ENCODE measurements at places on chromosomes 3 and 15.

- no peak for DNase-seq
Observed at GRCh38 chr15:101669744-101670143, 17.6 kb upstream of the TM2D3 start.

DNA sequence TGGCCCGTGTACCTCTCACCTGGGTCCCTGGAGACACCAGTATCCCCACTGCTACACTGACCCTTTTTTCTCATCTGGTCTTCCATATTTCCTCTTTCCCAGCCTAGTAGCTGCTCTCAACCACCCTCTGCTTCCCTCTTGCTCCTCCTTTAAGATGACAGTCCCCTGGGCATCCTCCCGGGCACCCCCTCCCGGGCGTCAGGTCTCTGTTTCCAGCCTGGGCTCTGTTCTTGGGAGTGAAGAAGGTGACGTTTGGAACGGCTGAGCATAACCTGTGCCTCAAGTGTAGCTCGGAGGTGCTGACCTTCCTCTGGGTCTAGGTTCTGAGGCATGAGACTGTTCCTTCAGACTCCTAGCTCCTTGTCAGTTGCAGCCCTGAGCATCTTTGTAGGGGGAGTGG, 101.2 kb downstream of the VGLL4 start:
- no peak for DNase-seq

- no peak for DNase-seq
Observed at GRCh38 chr15:59923508-59923907, 80.6 kb upstream of the FOXB1 start.

DNA sequence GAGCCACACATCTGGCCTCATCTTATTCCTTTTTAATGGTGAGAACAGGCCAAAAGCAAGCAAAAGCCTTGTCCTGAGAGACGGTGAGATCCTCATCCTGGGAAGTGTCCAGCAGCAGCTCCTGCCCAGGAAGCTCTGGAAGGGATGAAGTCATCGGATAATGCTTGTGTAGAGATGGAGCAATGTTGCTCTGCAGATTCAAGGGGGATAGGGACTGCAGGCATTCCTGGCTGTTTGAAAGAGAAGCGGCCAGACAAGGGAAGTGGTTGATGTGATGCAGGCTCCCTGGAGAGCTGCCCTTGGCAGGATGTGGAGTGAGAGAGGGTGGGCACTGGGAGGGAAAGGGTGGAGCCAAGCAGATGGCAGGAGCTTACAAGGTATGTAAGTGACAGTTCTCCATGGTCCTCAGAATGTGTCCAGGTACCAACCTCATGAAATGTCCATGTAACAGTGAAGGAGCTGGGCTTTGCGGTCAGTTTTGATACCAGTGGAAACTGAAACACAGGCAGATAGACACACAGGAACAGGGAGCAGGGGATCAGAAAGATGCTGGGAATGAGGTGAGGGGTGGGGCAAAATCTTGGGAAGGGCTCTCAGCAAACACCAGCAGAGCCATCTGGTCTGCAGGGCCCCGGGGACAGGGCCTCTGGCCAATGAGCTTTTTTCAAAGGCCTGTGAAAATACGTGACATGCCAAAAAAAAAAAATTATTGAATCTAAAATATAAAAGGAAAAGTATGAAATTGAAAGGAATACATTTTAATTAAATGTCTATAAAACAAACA, 32.2 kb upstream of the LACTB start:
- no peak for DNase-seq

DNA sequence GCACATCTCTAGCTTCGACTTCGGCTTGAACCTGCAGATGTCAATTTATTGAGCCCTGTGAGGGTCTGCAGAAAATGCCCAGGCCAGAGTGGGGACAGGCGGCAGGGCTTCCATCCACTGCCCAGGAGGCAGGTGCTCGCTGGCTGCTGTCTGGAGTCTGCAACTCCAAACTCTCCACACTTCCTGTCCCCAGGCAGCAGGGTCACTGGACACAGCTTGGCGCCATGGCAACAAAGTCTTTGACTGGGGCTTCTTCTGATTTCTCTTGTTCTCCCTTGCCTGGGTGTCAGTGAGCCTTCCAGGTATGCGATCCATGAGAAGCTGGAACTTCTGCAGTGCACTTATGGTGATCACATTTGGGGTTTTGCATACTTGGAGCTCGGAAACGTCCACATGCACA, 33.5 kb downstream of the SV2B start:
- DNase-seq = no peak

GRCh38 chr3:126983653-126984390, 907 bp downstream of the PLXNA1 start:
- DNase-seq = no peak

DNA sequence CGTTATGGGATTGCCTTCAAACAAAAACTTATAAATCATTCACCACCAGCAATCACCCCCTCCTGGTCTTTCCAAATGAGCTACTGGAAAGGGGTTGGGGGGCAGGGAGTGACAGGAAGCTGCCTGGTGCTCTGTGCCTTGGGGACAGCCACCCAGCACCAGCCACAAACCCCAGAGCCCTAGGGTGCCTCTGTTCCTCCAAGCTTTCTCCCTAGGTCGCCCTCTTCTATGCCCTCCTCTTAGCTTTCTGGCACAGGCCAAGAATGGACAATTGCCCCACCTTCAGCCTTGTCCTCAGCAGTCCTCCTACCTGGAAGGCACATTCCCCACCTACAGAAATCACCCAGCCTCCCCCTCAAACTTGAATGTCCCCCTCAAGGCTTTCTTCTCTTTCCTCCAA, 3.3 kb downstream of the OXTR start:
- DNase-seq = no peak

DNA sequence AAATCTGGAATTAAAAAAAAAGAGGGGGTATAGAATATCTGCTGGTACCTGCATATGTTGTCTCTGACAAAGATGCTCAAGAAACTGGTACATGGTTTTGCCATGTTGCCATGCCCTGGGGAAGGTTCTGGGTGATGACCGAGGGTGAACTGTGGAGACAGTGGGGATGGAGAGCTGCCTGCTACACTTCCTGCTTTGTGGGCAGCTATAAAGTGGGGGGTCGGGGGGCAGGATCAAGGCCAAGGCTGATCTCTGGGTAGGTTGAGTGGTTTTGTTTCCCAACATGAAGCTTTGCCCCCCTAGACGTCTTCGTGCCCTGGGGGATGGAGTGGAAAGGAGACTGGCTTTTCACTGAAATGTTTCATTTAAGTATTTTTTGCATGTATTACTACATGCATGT, 74.6 kb downstream of the IQSEC1 start:
- DNase-seq = no peak

DNA sequence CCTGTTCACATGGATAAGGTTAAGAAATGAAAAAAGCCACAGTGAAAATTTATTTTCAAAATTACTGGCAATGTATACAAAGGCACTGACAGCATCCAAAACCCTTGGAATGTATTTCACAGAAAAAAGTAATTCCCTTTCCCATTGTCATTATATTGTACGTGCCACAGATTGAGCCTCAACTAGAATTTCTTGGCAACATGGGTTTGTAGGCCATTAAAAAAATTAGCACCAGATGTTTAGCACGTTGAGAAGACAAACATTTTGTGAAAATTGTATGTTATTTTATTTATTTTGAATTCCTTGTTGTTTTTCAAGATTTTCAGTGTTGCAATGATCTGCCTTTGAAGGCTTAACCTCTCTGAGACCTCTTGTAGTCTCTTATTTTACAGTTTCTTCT, 76.3 kb upstream of the EPHB3 start:
- DNase-seq = no peak

- no peak for DNase-seq
Observed at GRCh38 chr3:173568623-173569022, 171.1 kb downstream of the NLGN1 start.

GRCh38 chr3:134643150-134643675, 7.6 kb downstream of the KY start:
- DNase-seq = peak; percentile 40

GRCh38 chr3:156862338-156862737, 36.2 kb downstream of the LEKR1 start:
- DNase-seq = no peak

DNA sequence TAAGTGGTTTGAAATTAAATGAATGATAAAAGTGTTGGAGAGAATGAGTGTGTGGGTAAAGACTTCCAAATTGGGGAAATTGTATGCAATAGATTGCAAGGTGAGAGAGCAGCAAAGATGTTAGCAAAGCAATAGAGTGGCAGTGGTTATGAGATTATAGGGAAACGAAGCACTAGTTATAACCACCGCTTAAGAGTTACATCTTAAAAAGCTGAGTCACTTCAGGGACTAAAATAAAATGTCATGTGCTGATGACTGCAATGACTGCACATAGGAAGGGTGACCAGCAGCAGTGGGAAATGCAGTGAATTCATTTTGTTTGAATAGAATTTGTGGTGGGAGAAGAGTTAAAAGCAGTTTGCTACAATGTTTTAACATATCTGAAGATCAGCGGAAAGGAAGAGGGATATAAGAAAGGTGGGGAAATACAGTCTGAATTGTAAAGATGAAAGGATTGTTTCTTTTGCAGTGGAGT, 127.3 kb downstream of the RAP2B start:
- DNase-seq = no peak

GRCh38 chr3:180290300-180290699, 253.6 kb upstream of the PEX5L start:
- no peak for DNase-seq

DNA sequence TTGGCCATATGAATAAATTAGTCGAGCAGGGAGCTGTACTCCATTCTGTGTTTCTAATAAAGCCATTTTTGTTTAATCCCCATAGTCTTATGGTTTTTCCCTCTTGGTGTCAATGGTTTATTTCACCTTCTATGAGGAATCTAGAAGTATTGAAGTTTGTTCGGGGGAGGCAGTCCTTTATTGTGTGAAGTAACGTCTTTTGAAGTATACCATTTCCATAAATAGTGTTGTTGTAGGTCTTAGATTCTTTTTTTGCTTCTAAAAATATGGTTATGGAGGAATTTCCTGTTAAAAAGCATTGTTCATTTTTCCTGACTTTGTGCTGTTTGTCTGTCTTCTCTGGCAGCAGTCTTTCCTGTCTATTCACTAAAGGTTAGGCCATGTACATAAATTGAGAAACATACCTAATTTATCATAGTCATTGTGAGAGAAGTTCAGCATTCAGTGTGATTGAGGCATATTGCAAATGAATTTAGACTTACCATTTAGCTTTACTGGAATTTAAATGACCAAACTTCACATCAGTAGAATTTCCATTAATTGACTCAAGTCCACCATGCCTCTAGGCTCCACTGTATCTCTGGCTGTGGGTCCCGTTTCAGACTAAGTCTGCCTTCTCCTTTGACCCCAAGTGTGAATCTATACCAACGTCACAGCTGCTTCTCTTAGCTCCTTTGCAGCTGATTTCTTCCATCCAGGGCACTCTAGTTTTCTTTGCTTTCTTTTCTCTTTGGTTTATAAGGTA, 37.3 kb downstream of the YEATS2 start:
- DNase-seq = no peak

DNA sequence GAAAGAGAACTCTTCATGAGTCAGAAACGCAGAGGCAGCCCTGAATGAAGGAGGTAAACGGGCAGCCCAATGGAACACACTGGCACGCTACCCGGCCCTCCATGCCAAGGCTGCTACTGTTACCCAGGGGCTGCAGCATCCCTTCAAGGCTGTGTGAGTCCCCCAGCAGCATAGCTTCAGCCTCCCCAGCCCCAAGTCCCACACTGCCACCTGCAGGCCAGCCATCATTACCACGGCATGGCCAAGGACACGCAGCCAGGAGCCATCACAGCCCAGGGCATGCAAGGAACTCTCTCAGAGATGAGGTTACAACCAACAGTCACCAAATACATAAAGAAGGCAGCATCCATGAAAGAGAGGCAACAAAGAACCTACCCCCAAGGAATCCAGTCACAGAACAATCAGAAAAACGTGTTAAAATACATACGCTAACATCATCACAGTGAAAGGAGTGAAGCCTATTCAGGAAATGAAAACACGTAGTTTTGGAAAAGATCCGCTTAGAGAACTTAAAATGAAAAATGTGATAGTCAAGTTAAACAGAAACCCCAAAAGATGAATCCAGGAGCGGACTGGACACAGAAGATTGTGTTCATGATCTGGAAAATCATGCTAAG, 22.4 kb downstream of the PLA2G4F start:
- peak; percentile 36 for DNase-seq

GRCh38 chr3:35638980-35639253, 408 bp upstream of the ARPP21 start:
- DNase-seq = no peak

DNA sequence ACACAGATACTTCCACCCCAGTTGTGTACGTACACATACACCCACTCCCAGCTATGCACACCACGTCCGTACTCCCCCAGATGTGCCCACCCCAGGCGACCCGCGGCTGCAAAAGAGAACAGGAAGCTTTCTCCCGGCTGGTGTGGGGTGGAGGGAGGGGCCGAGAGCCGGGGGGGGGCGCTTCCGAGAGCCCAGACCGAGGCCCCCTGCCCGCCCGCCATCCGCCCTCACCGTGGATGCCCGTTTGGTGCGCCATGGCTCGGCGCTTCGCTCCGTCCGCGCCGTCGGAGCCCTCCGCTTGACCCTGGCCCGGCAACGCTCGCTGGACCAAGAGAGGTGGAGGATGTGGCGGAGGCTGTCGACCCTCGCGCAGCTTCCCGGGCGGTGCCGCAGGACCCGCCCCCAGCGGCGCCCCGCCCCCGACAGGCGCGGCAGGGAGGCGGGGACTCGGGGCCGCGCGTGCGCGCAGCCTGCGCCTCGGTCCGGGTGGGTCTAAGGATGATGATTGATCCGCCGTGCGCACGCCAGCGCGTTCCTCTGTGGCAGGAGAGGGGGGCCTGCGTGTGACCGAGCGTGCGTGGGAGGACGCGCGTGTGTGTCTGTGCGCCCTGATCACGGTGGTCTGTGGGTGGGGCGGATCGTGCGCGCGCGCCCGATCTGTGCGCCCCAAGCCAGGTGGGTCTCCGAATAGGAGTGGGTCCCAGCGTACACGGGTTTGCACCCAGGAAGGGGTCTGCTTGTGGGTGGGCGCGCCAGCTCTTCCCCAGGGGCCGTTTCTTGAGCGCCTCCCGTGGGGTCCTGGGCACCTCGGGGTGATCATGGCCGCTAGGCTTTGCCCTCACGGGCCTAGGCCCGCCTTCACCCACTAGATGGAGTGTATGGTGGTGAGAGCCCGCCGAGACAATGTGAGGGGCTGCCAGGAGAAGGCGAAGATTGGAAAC, at the start of gene TWF2:
TWF2 (minus strand) TSS at position 398 of the 941 bp plus-strand sequence; CDS start at position 256, 142 bp downstream.
- no peak for DNase-seq

- DNase-seq = no peak
Observed at GRCh38 chr3:155377071-155377470, 83.6 kb upstream of the STRIT1 start.

DNA sequence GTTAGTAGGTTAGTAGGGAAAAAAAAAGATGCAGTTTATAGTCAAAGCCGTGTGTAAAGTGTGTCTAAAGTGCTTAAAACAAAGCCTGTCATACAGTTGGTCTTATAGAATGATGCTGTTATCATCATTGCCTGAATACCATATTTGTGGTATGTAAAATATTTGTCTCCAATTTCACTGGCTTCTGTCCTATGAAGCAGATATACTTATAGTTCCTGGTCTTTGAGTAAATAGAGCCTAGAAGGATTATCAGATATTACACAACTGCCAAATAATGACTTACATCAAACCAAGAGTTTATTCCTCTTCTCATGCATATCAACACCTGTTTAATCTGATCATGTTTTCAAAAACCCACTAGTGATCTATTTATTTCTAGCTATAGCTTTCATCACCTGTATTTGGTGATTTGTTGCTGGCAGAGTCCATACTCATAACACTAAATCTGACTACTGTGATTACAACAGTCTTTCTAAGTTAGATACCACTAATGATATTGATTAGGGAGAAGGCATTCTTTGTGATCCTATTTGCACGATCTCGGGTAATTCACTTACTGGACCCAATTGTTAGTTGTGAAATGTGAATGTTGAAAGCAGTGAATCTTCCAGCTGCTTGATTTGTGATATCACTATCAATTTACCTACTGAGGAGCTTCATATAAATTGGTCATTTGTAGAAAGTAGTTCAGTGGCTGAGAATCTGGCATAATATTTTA, 413.7 kb downstream of the LPP start:
- DNase-seq = no peak

GRCh38 chr3:13452490-13453335, 27.4 kb upstream of the HDAC11 start:
- no peak for DNase-seq

Data from right atrium auricular region (tissue), 2 donors.